ENCODE measurements at places on chromosomes 7 and 10. TPM values are rescaled to one million over a fixed set of nuclear protein-coding genes. Genes with fewer than 3 reads are reported as not detected.
A peak's percentile ranks its signal among the peaks of the same experiment; 100 is the strongest.

GRCh38 chr7:123945938-123946337, 20.9 kb downstream of the SPAM1 start:
- no peak for DNase-seq
- H3K27ac ChIP-seq = no peak overlapping the region
- H3K4me3 ChIP-seq = no peak overlapping the region
- H3K4me1 ChIP-seq = no peaks in the 10 kb centered on the region
- H3K27me3 ChIP-seq = no peaks in the 10 kb centered on the region
- H3K36me3 ChIP-seq = no peaks in the 10 kb centered on the region

DNA sequence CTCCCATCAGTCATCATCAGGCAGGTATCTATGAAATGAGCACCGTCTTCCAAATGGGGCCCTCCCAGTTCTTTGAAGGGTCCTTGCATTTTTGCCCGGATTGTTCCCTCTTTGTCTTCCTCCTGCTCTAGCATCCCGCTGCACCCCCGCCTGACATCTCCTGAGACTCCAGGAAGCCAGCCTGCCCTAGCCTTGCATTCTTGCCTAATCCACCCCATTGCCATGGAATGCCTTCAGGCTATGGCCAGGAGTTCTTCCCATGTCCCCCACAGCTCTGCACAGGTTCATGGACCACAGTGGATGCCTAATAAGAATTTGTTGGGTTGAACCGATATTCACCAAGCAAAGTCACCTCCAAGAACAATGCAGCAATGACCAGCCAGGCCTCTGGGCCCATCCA, 62.1 kb downstream of the ZMIZ1 start:
- H3K4me1 ChIP-seq = peaks cover 67% of the 10 kb centered on the region
- no peak for DNase-seq
- H3K27me3 ChIP-seq = no peaks in the 10 kb centered on the region
- no peak overlapping the region for H3K27ac ChIP-seq

DNA sequence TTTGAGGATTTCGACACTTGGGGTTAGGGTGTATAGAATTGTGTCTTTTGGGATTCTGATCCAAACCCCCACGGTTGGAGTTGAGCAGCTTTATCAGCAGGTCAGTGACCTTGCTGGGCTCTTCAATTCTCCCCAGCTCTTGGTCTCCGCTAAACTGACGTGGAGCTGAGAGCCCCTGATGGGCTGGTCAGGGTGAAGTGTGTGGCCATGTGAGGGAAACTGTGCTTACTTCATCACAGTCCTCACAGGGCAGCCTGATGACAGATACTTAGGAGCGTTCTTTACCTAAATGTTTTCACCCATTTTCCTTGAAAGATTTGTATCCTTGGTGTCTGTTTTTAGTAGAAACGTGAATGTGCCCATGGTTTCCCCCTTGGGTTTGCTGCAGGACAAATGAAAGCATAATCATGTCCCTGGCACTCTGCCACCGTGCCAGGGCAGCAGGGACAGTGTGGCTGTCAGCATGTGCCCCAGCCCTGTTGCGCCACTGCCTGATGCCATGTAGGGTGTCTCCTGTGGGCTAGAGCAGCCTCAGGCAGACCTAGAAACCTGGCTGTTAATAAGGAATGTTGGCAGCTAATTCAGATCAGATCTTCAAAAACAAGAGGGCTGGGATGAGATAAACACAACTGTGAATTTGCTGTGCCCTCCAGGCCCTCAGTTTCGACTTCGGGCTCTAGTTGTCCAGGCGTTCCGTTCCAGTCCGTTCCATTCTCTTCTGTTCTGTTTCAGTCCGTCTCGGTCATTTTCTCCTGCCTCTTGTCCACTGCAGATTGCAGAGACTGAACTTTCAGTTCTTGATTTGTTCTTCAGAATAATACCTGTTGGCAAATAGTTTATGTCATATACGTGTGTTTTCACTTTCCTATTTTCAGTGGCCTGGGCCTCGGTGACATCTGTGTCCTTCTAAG, 96.8 kb downstream of the TRRAP start:
- H3K27ac ChIP-seq = no peak overlapping the region
- H3K4me3 ChIP-seq = no peak overlapping the region
- H3K36me3 ChIP-seq = peaks cover 100% of the 10 kb centered on the region
- H3K4me1 ChIP-seq = no peaks in the 10 kb centered on the region
- no peaks in the 10 kb centered on the region for H3K27me3 ChIP-seq
- no peak for DNase-seq

DNA sequence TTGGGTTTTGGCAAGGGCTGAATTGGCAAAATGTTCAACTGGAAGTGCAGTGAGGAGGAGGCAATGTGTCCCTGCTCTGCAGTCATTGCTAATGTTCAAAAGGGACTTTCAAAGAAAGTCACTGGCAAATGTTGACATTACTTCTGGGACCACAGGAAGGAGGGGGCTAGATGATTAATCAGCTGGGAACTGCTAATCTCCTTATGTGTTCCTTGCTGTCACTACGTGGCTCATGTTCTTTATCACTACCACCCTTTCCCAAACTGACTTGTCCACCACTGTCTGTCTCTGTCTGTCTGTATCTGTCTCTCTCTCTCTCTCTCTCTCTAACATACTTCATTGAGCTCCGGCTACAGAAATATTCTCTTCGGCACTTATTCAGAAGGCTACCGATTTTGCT, 86.9 kb upstream of the MTPN start:
- no peak for DNase-seq
- no peaks in the 10 kb centered on the region for H3K36me3 ChIP-seq
- no peaks in the 10 kb centered on the region for H3K27me3 ChIP-seq
- H3K4me3 ChIP-seq = no peak overlapping the region

- DNase-seq = no peak
- H3K27me3 ChIP-seq = no peaks in the 10 kb centered on the region
- H3K36me3 ChIP-seq = peaks cover 41% of the 10 kb centered on the region
- no peak overlapping the region for H3K27ac ChIP-seq
- H3K4me1 ChIP-seq = peaks cover 54% of the 10 kb centered on the region
These were observed 944 bp downstream of the RHBDD2 start for GRCh38 chr7:75879771-75880184.

CRHR2 gene
- polyA plus RNA-seq = not detected

GRCh38 chr7:28698840-28699239, 259.3 kb downstream of the TRIL start:
- no peaks in the 10 kb centered on the region for H3K27me3 ChIP-seq
- peaks cover 29% of the 10 kb centered on the region for H3K4me1 ChIP-seq
- peaks cover 50% of the 10 kb centered on the region for H3K36me3 ChIP-seq
- no peak overlapping the region for H3K4me3 ChIP-seq
- no peak for DNase-seq

DNA sequence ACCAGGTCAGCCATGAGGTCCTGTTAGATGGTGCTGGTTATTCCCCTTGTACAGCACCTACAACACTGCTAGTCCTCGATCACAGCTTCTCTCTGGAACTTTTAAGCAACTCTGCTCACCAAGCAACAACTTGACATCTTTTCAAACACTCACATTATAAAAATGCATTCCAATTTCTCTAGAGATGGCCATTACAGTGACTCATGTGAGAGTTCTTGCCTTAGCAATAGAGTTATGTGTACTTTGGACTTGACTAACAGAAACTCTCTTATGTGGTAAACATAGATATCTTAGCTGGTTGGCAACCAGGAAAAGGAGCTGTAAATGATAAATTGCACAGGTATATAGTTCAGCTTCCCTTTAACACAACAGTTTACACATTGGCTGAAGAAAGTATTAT, 122.2 kb downstream of the PDE1C start:
- H3K4me3 ChIP-seq = no peak overlapping the region
- H3K36me3 ChIP-seq = no peaks in the 10 kb centered on the region
- H3K27me3 ChIP-seq = no peaks in the 10 kb centered on the region
- DNase-seq = no peak

GRCh38 chr10:34078745-34079470, 736.2 kb downstream of the PARD3 start:
- DNase-seq = no peak
- H3K27me3 ChIP-seq = no peaks in the 10 kb centered on the region
- H3K36me3 ChIP-seq = no peaks in the 10 kb centered on the region
- no peak overlapping the region for H3K27ac ChIP-seq
- H3K4me3 ChIP-seq = no peak overlapping the region
- no peaks in the 10 kb centered on the region for H3K4me1 ChIP-seq

DNA sequence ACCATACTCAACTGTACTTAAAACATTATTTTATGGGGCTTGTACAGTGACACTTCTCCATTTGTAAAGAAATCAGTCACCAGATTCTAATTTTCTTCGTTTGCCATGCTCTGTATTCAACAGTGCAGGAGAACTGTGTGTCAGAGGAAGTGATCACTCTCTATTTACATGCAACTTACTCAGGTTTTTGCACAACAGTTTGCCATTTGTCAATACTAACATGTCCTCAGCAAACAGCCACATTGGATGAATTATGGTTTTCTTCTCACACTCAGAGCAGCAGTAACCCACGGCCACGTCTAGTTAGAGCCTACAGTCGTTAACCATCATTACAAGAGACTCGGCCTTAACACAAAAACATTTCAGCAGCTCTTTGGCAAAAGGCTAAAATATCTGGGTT, 69.2 kb upstream of the SP4 start:
- no peak overlapping the region for H3K27ac ChIP-seq
- H3K36me3 ChIP-seq = no peaks in the 10 kb centered on the region
- H3K4me1 ChIP-seq = peaks cover 53% of the 10 kb centered on the region

GRCh38 chr10:97427571-97428179, 1.7 kb downstream of the PGAM1 start:
- peaks cover 26% of the 10 kb centered on the region for H3K36me3 ChIP-seq
- H3K27me3 ChIP-seq = no peaks in the 10 kb centered on the region
- peak overlapping the region; percentile 80 for H3K4me3 ChIP-seq
- DNase-seq = no peak

DNA sequence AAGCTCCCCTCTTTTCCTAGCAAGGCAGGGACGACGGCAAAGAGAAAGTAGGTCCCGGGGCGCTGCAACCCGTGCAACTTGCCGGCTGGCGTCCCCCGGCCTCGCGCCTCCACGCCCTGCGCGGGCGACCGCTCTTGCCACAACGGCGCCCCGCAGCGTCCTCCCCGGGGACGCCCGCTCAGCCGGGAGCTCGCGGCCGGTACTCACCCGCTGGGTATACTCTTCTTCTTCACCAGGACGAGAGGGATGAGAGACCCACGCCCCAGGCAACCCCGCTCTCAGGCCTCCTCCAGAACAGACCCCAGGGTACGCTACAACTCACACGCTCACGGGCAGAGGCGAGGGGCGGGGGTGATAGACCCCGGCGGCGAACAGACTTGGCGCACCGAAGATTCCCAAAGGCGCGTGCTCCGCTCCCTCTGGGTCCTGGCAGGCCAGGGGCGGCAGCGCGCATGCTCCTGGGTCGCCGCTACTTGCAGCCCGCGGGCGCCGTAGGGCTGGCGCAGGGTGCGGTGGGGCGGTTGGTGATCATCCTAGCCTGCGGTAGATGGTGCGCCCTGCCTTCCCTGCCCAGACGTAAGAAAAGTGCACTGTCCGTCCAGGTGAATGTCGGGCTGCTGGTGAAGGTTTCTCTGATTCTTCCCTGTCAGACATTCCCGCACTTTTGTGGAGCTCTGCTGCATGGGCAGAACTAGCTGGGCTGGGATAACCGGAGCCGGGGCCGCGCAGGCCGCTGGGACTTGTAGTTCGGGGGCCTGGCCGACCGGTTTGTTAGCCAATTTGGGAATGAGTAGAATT, at the start of gene CC2D2B:
CC2D2B (plus strand) TSS at position 520 of the 798 bp plus-strand sequence. CDS start 3,349 bp downstream, outside the sequence.
- H3K36me3 ChIP-seq = no peaks in the 10 kb centered on the region
- no peaks in the 10 kb centered on the region for H3K27me3 ChIP-seq
- H3K27ac ChIP-seq = peak within 1 kb of the TSS; percentile 52
- H3K4me3 ChIP-seq = peak within 1 kb of the TSS; percentile 60
- peaks cover 7% of the 10 kb centered on the region for H3K4me1 ChIP-seq

Data from CD14-positive monocyte (primary cell).